ENCODE measurements at places on chromosomes 3 and 15. TPM values are rescaled to one million over a fixed set of nuclear protein-coding genes. Genes with fewer than 3 reads are reported as not detected.

- no peak for DNase-seq
These were observed 16.5 kb downstream of the KLHL25 start for GRCh38 chr15:85778107-85778776.

DNA sequence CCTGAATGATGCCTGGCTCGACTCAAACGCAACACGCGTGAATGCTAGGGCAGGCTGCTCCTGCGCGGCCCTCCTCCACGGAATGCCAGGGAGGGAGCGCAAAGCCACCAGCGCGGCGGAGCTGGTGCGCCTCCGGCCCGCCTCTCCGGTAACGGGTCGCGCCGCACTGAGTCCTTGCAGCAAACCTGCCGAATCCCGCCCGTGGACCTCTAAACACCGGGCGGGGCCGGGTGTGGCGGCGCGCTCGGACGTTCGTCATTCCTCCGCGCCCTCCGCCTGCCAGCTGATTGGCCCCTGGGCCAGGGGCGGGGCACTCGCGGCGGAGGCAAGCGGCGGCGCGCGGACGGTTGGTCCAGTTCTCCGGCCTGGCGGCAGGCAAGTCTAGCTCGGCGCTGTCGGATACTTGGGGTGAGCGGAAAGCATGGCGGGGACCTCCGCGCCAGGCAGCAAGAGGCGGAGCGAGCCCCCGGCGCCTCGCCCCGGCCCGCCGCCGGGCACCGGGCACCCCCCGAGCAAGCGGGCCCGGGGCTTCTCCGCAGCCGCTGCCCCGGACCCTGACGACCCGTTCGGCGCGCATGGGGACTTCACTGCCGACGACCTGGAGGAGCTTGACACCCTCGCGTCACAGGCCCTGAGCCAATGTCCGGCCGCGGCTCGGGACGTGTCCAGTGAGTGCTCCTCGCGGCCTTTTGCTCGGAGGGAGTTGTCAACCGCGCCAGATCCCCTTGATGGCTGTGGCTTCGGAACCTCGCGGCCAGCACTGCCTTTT is at the start of gene ATRIP:
Gene ATRIP, plus strand, starts transcription at position 313 of the 769 bp plus-strand sequence. Its CDS starts 109 bp downstream, at position 422.
- DNase-seq, result peak; percentile 93

GRCh38 chr3:128556907-128557306 is 63.9 kb upstream of the GATA2 start:
- no peak for DNase-seq

DNA sequence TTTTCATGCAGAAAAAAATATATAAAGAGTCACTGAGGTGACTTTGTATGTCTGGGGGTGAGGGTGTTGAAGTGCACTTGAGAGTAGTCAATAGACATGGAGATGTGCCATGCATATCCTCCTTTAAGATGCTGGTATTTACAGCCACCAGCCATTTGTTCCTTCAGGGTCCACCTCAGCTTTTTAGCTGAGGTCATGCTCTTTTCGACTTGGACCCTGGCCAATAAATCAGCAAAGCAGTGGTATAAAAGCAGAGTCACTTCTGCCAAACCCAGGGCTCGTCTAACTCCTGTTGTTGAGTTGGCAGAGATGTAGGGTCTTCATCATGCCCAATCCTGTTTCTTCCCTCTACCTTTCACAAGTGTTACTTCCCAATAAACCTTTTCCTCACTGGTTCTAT is 75.1 kb upstream of the OSTN start:
- DNase-seq, result no peak

DNA sequence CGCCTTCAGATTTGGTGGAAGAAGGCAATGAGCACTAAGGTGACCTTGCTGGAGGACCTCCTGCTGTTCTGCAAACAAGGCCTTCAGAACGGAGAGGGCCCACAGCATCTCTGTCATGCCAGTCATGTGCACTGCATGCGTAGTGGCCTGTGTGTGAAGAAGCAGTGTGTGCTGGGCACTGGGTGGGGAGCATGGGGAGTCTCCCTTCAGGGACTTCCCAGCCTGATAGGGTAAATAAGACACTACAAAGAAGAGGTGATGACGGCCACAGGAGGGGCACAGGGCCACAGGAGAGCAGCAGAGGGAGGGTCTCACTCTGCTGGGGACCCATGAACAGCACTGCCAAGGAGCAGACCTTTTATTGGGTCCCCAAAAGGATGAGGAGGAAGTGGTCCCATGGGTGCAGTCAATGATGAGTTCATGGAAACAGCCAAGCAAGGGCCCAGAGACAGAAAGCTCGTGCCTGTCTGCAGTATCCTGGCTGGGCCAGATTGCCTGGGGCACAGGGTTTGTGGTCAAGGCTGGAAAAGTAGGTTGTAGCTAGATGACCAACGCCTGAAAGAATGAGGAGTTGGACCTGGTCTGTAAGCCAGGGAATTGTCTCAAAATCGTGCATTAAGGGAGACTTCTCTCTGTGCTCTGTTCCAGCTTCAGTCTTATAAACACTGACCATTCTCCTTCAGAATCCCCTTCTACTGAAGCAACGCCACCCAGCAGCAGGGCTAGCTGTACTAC is 67.8 kb upstream of the SEC61A1 start:
- no peak for DNase-seq

The CLDN16 gene
- not detected for total RNA-seq

The CCR3 gene
- total RNA-seq, result 0.48 TPM

The IMPG2 gene
- 0.64 TPM for total RNA-seq

The PPM1L gene
- 76.1 TPM for total RNA-seq

The NR1D2 gene
- total RNA-seq, result 36.6 TPM
